ENCODE measurements at places on chromosomes 2 and 18. TPM values are rescaled to one million over a fixed set of nuclear protein-coding genes. Genes with fewer than 3 reads are reported as not detected.

GRCh38 chr2:138271467-138271866 is 230.1 kb upstream of the SPOPL start:
- no peak overlapping the region for H3K4me3 ChIP-seq
- H3K4me1 ChIP-seq, result no peaks in the 10 kb centered on the region

Gene PCARE
- total RNA-seq, result 0.79 TPM

Gene DSC3
- total RNA-seq, result 5.1 TPM

DNA sequence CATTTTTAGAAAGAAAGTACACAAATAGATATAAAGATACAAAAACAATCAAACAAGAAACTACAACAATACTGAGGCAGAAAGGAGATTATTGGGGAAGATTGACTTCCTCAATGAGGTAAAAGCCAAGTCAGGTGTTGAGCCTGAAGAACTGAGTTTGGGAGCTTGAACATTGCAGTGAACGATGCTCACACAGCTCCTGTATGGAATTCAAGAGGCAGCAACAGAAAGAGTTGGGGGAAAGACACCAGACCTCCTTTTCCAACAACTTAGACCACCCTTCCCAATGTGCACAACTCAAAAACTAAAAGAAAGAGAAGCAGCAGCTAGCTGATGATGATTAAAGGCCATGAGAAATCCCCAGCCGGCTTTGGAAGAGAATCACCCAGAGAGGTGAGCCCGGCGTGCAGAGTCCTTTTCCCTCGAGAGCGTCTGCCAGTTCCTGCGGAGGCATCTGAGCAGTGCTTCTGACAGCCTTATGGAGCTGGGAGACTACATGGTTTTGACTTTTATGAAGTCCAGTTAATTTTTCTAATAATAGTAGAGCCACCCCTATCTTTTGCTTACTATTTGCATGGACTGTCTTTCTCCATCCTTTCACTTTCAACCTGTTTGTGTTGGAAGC is 106.9 kb upstream of the RFX8 start:
- H3K27me3 ChIP-seq, result no peaks in the 10 kb centered on the region
- H3K4me3 ChIP-seq, result no peak overlapping the region
- H3K4me1 ChIP-seq, result no peaks in the 10 kb centered on the region
- H3K36me3 ChIP-seq, result no peaks in the 10 kb centered on the region
- H3K27ac ChIP-seq, result no peak overlapping the region

DNA sequence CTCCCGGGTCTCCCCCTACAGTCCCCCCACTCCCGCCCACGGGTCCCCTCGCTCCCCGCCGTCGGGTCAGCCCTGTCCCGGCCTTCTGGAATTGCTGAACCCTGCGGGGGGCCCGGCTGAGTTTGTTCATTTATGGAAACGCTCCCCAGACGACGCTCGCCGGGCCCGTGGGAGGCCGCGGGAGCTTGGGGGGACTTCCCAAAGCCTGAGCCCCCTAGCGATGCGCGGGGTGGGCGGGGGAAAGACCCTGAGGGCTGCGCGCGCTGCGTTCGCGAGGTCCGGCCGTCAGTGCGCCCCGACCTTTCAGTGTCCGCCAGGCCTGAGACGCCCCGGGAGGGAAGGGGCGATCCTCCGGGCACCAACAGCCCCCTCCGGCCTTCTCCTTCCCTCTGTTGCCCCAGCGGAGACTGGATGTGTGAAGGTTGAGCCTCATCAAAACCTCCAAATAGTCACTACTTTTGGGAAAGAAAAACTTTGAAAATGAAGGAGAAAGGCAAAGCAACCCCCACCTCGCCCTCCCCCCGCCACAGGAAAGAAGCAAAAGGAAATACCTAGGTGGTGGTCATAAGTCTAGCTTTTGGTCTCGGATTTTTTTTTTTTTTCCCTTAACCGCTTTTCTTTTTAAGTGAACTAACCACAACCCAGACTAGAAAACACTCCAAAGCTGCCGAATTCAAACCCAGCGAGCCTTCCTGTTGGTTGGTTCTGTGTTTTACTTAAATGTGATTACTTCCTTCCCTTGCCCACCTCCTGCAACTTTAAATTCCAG is 509 bp upstream of the CYS1 start:
- no peak overlapping the region for H3K27ac ChIP-seq
- H3K27me3 ChIP-seq, result no peaks in the 10 kb centered on the region
- H3K4me1 ChIP-seq, result no peaks in the 10 kb centered on the region
- peak overlapping the region; percentile 52 for H3K4me3 ChIP-seq
- H3K36me3 ChIP-seq, result no peaks in the 10 kb centered on the region

Gene GLI2
- total RNA-seq, result 1.5 TPM

DNA sequence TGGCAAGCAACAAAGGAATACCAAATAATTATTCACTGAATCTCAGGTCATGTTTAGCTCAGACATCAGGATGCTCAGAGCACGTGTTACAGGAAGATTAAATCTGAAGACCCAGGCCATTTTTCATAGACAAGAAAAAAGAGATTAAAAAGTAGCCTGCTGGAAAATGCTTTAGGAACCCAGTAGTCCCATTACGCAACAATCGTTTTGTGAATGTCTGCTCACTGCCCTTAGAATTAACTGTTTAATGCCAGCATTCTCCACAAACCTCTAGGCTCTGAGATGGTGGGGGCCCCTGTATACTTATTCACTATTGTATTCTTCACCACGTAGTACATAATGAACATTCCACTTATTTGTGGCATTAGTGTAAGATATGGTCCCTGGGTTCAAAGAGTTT is 154.6 kb upstream of the NYAP2 start:
- no peak for DNase-seq
- no peak overlapping the region for H3K4me3 ChIP-seq
- no peaks in the 10 kb centered on the region for H3K27me3 ChIP-seq

GRCh38 chr2:28276076-28276618 is 116.5 kb upstream of the FOSL2 start:
- no peaks in the 10 kb centered on the region for H3K36me3 ChIP-seq
- H3K27ac ChIP-seq, result peak overlapping the region; percentile 20
- peaks cover 27% of the 10 kb centered on the region for H3K4me1 ChIP-seq

- H3K27ac ChIP-seq, result no peak overlapping the region
- no peak overlapping the region for H3K4me3 ChIP-seq
- no peaks in the 10 kb centered on the region for H3K4me1 ChIP-seq
Measured at GRCh38 chr2:233643128-233643527, 6.9 kb downstream of the UGT1A10 start.

Gene ALKAL2
- total RNA-seq, result 1.1 TPM

DNA sequence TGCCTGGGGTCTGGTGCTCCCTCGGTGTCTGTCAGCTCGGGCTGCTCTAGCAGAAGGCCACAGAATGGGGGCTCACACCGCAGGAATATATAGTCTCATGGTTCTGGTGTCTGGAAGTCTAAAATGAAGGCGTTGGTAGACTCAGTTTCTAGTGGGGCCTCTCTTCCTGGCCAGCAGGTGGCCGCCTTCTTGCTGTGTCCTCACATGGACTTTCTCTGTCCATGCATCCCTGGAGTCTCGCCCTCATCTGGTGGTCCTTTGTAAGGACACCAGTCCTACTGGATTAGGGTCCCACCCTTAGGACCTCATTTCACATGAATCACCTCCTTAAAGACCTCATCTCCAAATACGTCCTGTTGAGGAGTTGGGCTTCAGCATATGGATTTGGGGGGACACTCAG is 65.7 kb downstream of the RRM2 start:
- no peaks in the 10 kb centered on the region for H3K4me1 ChIP-seq
- no peaks in the 10 kb centered on the region for H3K36me3 ChIP-seq
- no peak for DNase-seq
- no peaks in the 10 kb centered on the region for H3K27me3 ChIP-seq
- no peak overlapping the region for H3K4me3 ChIP-seq
- no peak overlapping the region for H3K27ac ChIP-seq

Gene ROCK1
- 20.7 TPM for total RNA-seq

DNA sequence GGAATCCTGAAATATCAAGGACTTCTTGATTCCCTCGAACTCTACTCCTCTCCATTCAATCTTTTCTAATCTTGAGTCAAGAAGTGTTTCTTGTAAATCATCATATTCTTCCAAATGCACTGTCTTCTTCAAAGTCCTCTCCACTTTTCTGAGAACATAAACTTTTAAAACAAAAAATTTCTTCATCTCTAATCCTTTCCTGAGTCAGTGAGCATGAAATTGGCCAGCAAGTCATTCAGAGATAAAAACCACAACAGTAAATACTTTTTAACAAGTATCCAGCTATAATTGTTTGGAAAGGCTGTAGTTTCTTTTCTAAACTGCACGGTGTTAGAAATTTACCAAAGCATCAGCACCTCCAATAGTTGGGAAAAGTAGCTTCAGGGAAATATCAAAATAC is 312.6 kb upstream of the GALNT5 start:
- H3K36me3 ChIP-seq, result no peaks in the 10 kb centered on the region
- no peak overlapping the region for H3K4me3 ChIP-seq
- no peaks in the 10 kb centered on the region for H3K27me3 ChIP-seq
- no peak overlapping the region for H3K27ac ChIP-seq
- H3K4me1 ChIP-seq, result no peaks in the 10 kb centered on the region

Gene PROKR1
- not detected for total RNA-seq

DNA sequence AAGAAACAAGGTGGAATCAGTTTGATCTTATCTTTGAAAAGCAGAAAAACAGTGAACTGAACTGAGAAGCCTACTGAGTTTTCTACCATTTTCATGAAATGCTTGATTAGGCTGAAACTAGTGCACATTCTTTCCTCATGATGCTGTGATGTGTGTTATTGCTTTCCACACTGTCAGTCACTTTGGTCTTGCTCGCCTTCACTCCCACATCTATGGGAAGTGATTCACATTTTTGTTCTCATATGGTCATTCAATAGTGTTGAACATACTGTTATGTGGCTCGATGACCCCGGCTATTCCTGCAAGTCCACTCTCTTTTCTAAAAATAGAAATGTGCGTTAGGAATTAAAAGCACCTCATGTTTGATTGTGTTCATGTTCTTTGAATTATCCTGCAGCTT is 129.7 kb downstream of the TGIF1 start:
- no peak for DNase-seq
- no peak overlapping the region for H3K4me3 ChIP-seq
- no peak overlapping the region for H3K27ac ChIP-seq
- no peaks in the 10 kb centered on the region for H3K27me3 ChIP-seq
- H3K36me3 ChIP-seq, result no peaks in the 10 kb centered on the region

DNA sequence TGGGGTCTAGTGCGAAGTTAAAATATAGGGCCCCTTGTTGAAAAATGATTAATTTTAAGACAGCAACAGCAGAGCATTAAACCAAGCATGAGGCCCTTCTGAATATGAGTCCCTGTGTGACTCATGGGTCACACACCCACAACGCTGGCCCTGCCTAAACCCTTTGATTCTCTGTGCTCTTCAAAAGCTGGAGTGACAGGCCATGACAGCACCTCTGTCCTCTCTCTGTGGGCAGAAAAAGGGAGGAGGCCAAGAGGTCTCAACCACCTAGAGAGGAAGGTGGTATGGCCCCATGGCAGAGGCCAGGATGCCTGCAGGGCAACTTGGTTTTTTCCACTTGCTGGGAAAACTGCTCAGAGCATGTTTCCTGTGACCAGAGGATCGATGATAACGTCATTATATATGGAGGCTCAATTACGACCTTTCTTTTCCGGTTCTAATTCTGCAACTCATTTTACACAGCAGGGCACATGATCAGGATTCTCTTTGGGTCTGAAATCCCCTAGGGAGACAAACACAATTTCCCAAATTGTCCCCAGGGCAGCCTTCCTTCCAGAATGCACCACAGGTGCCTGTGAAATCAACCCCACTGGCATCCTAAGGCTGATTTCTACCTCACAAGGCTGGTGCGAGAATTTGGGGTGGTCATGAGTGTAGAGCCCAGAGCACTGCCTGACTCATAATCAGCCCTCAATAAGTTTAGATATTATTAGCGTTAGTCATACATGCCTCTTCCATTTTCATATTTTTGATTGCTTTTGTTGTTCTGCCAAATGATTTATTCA is 102.0 kb upstream of the PPP1CB start:
- no peaks in the 10 kb centered on the region for H3K36me3 ChIP-seq
- H3K27me3 ChIP-seq, result no peaks in the 10 kb centered on the region
- no peak for DNase-seq
- no peaks in the 10 kb centered on the region for H3K4me1 ChIP-seq
- no peak overlapping the region for H3K4me3 ChIP-seq
- no peak overlapping the region for H3K27ac ChIP-seq

Gene SLC35F6
- 34.2 TPM for total RNA-seq

GRCh38 chr18:63747006-63747405 is 28.2 kb upstream of the SERPINB7 start:
- H3K36me3 ChIP-seq, result no peaks in the 10 kb centered on the region
- no peak overlapping the region for H3K27ac ChIP-seq

DNA sequence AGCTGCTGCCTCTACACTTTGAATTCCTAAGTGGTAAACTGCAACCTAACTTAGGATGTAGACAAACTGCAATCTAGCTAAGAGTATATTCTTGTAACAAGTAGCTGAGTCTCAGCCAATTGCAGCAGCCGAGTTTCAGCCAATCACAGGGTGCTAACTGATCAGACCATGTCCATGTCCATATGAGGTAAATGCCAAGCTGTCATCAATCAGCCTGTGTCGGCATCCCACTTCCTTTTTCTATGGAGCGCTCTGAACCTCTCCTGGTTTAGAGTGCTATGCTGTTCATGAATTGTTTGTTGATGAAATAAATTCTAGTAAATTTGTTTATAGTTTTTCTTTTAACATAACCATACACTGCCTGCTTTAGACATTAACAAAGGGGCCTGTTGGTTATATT is 408.8 kb downstream of the NBAS start:
- DNase-seq, result no peak
- no peaks in the 10 kb centered on the region for H3K4me1 ChIP-seq
- H3K4me3 ChIP-seq, result no peak overlapping the region
- H3K36me3 ChIP-seq, result no peaks in the 10 kb centered on the region
- no peak overlapping the region for H3K27ac ChIP-seq

DNA sequence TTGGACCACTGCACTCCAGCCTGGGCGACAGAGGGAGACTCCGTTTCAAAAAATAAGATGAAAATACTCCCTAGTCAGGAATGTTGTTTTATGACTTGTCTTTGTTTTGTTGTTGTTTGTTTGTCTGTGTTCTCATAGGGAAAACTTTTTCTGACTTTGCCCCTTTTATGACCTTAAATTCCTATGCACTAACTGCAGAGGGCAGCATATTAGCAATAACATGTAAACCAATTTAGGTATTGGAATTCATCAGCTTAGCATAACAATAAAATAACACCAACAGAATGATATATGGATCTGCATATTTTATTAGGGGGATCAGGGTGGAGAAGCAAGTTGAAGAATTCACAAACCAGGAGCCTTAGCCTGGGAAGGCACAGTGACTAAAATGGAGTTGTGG is 631.5 kb downstream of the SUCLG1 start:
- no peaks in the 10 kb centered on the region for H3K4me1 ChIP-seq
- H3K27me3 ChIP-seq, result no peaks in the 10 kb centered on the region
- DNase-seq, result no peak
- H3K4me3 ChIP-seq, result no peak overlapping the region

Gene CFAP65
- not detected for total RNA-seq

Gene ARHGAP25
- total RNA-seq, result 12.8 TPM

DNA sequence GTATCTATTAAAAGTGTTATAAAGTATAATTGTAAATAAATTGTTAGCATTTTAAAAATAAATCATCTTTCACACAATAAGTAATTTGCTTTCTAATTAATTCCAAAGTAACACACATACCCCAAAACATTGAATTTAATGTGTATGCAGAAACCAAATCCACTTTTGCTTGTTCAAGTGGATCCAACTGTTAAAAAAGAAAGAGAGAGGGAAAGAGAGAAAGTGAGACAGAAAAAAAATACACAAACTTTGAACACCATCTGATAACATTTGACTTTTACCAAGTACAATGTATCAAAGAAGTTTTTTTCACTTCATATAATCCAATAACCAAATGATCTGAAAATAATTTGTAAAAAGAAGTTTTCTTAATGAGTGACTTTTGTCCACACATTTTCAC is 16.6 kb downstream of the C1D start:
- H3K27ac ChIP-seq, result no peak overlapping the region
- DNase-seq, result no peak
- peaks cover 21% of the 10 kb centered on the region for H3K36me3 ChIP-seq
- no peaks in the 10 kb centered on the region for H3K27me3 ChIP-seq
- no peak overlapping the region for H3K4me3 ChIP-seq

Gene DGUOK
- total RNA-seq, result 33.7 TPM

Data from right atrium auricular region (tissue), 2 donors.